Liver (tissue), 10 donors: ENCODE measurements at places on chromosomes 11 and 22. TPM values are rescaled to one million over a fixed set of nuclear protein-coding genes. Genes with fewer than 3 reads are reported as not detected.

DNA sequence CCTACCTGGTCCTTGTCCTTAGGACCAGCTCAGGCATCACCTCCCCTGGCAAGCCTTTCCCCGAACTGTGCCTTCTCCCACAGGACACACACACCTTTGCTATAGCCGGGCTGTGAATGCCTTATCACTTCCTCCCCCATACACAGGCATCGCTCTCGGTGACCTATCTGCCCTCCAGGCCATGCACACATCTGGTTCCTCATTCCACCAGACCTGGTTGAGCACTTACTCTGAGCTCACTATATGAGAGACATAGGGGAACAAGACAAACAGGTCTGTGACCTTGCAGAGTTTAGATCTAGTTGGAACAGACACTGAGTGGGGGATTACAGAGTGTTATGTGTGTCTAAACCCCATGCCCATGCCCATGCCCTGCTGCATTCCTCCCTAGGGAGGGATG lies 3.1 kb upstream of the BCR start:
- DNase-seq = no peak

The SEC14L3 gene
- total RNA-seq = not detected

DNA sequence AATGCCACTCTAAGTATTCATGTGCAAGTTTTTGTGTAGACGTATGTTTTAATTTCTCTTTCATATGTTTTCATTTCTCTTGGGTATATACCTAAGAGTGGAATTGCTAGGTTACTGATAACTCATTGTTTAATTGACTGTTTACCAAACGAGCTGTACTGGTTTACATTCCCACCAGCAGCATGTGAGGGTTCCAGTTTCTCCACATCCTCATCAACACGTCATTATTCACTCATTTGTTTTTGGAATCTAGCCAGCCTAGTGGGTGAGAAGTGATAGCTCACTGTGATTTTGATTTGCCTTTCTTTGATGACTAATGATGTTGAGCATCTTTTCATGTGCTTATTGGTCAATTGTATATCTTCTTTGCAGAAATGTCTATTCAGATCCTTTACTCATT lies 4.0 kb downstream of the ANKRD13D start:
- DNase-seq = no peak

- no peak for DNase-seq
Observed at GRCh38 chr11:88164806-88165585, 10.2 kb downstream of the RAB38 start.

DNA sequence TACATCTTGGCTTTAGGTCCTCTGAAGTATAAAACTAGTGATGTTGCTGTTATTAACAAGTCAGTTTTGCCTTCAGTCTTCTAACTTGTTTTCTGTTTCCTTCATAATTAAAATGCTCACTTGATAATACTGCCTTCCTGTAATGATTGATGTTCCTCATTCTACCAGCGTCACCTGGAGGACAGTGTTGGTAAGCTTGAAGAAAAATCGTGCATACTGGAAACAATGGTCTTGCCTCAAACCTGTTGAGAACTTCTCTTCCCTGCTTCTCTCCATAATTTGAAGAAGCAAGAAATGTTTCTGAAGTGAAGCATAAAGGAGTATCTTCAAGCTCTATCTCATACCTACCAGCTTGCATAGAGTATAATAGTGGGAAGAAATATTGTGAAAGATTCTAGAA lies 3.0 kb downstream of the YWHAH start:
- DNase-seq = no peak

- no peak for DNase-seq
Observed at GRCh38 chr11:6303661-6304060, 16.6 kb downstream of the CAVIN3 start.

DNA sequence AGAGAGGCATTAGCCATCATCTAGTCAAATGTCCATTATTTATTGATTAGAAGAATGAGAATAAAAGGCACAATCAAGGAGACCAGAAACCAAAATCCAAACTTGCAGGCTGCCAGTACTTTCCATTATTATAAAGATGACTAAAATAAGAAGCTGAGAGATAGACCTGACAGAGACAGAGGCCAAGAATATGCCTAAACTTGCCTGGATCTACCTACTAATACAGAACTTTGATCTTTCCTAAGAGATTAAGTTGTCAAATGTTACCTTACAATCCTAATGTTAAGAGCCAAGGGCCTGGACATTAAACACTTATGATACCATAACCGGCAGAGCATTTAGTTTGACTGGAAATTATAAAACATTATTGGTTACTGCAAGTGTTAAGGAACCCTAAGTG lies 6.2 kb downstream of the LGR4 start:
- no peak for DNase-seq

The CASP12 gene
- total RNA-seq = 0.17 TPM

- DNase-seq = no peak
Observed at GRCh38 chr11:13008061-13008435, 1.1 kb upstream of the RASSF10 start.

DNA sequence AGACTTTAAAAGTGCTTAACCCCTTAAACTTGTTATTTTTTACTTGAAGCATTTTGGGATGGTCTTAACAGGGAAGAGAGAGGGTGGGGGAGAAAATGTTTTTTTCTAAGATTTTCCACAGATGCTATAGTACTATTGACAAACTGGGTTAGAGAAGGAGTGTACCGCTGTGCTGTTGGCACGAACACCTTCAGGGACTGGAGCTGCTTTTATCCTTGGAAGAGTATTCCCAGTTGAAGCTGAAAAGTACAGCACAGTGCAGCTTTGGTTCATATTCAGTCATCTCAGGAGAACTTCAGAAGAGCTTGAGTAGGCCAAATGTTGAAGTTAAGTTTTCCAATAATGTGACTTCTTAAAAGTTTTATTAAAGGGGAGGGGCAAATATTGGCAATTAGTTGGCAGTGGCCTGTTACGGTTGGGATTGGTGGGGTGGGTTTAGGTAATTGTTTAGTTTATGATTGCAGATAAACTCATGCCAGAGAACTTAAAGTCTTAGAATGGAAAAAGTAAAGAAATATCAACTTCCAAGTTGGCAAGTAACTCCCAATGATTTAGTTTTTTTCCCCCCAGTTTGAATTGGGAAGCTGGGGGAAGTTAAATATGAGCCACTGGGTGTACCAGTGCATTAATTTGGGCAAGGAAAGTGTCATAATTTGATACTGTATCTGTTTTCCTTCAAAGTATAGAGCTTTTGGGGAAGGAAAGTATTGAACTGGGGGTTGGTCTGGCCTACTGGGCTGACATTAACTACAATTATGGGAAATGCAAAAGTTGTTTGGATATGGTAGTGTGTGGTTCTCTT lies 2.8 kb downstream of the MALAT1 start:
- DNase-seq = peak; percentile 42

GRCh38 chr11:59076876-59077571 lies 9.1 kb upstream of the GLYATL1B start:
- no peak for DNase-seq

DNA sequence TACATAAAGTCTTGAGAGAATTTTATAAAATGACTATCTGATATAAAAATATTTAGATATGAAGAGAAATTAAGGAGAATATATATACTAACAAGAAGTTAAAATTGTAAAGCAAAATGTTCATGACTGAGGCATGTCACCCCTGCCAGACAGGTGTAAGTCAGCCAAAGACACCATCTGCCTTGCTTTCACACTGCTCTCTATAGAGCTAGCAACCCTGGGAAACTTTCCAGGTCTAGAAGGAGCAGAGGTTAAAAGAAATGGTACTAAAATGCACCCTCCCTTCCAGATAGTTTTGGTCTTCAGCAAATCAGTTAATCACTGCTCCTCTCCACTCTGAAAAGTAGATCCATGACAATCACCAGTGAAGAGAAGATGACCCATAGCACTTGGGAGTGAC lies 16.5 kb downstream of the PPP2R1B start:
- DNase-seq = no peak

GRCh38 chr22:32079130-32080089 lies 36.3 kb downstream of the SLC5A1 start:
- DNase-seq = no peak

DNA sequence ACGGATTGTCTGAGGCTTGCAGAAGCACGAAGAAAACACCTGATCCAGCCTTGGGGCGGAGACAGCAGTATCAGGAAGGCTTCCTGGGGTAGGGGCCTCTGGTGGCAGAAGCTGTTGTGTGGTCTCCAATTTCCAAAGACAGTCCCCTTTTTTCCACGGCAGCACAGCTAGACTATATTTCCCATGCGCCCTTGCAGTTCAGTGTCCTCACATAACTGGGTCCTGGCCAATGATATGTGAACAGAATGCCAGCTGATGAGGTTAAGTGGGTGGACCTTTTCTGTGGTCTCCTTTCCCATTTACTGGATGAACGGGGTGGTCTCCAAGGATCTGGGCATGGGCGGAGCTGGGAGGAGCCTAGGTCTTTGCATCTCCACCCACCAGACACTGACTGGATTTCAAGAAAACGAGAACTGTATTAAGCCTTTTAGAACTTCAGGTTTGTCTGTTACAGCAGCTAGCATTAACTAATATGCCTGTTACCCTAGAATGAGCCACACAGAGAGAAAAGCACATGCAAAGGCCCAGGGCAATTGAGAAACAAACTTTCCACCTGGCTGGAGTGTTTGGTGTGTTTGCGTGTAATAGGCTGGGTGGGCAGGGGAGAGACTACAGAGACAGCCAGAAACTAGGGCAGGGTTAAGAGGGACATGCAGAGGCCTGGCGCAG lies 6.2 kb downstream of the GAL3ST1 start:
- DNase-seq = no peak

The SH3BP1 gene
- total RNA-seq = 3.8 TPM

- DNase-seq = no peak
Observed at GRCh38 chr22:46416520-46416871, 81.0 kb downstream of the TRMU start.
